Memory B cell (primary cell): ENCODE measurements at places on chromosomes 1 and 21.

GRCh38 chr1:214467078-214467585 lies 84.3 kb downstream of the PTPN14 start:
- H3K36me3 ChIP-seq = no peaks in the 10 kb centered on the region
- no peaks in the 10 kb centered on the region for H3K4me1 ChIP-seq
- no peak overlapping the region for H3K4me3 ChIP-seq
- no peak for DNase-seq
- peaks cover 2% of the 10 kb centered on the region for H3K27me3 ChIP-seq
- H3K27ac ChIP-seq = no peak overlapping the region

DNA sequence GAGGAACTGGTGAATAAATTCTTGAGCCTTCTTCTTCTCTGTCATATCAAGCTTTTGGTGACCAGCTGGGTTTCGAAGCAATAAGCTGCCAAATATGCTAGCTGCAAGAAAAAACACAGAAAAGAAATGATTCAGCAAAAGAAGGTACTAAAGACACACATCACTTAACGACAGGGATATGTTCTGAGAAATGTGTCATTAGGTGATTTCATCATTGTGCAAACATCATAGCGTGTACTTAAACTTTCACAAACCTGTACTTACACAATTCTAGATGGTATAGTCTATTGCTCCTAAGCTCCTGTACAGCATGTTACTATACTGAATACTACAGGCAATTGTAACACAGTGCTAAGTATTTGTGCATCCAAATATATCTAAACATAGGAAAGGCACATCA lies 2.9 kb upstream of the MTF1 start:
- H3K27ac ChIP-seq = no peak overlapping the region
- peaks cover 7% of the 10 kb centered on the region for H3K4me1 ChIP-seq
- no peak for DNase-seq

DNA sequence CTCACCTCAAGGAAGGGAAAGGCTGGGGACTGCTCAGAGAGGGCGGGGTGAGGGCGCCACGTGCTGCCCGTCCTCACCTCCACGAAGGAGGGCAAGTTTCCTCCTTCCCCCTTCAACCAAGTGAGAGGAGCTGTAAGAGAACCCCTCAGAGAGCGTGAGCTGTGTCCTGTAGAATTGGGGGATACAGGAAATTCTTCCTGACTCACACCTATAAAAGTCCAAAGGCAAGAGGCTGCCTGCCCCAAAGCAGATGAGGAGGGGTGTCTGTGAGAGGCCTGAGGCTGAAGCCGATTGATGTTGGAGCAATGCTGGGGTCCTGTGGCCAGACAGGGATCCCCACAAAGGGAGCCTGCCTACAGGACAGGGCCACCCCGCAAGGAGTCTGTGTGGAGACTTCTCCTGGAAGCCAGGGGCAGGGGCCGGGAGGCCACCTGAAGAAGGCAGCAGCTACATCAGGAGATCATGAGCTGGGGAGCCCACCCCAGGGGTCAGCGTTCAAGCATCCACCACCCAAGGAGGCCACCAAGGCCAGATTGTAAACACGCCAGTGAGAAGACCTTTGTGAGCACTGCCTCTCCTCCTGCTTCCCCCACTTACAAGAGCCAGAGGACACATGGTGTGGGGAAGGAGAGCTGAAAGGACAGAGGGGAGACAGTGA lies 27.7 kb downstream of the S100A6 start:
- peaks cover 6% of the 10 kb centered on the region for H3K4me1 ChIP-seq
- peaks cover 4% of the 10 kb centered on the region for H3K27me3 ChIP-seq
- no peak overlapping the region for H3K27ac ChIP-seq
- no peaks in the 10 kb centered on the region for H3K36me3 ChIP-seq
- H3K4me3 ChIP-seq = no peak overlapping the region

DNA sequence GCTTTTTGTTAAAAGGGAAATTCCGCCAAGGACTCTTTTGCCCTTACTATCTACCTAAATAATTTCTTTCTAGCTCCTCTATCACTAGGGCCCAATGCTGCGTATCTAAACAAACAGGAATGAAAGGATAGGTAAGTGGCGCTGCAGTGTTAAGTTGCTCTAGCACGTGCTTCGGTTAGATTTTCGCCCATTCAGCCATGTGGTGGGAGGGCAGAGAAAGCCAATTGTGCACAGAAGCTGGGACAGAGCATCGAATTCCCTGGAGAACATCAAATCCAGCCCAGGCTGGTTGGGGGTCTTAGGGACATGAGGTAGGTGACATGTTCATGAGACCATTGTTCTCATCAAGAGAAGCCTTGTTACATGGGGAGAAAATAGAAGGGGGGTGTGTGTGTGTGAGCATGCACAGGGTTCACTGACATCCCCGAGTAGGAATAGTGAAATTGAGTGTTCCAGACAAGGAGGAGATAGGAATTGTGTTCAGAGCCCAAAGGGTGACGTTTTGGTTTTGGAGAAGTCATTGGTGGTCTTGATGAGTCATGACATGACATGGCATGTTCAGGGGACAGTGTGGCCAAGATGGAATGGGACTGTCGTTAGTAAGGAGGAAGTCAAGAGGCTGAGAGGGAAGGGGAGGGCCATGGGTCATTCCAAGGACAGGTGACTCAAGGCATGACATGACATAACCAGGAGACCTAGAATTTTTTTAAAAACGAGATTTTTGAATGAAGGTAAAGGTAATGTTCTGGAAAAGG lies 107.1 kb downstream of the TLR5 start:
- H3K4me1 ChIP-seq = no peaks in the 10 kb centered on the region
- no peak overlapping the region for H3K4me3 ChIP-seq
- no peak for DNase-seq

- H3K36me3 ChIP-seq = peaks cover 12% of the 10 kb centered on the region
- H3K27me3 ChIP-seq = no peaks in the 10 kb centered on the region
- H3K4me1 ChIP-seq = peaks cover 33% of the 10 kb centered on the region
- DNase-seq = peak; percentile 83
- peak within 1 kb of the TSS; percentile 97 for H3K4me3 ChIP-seq
- peak within 1 kb of the TSS; percentile 96 for H3K27ac ChIP-seq
Measured at GRCh38 chr1:36397378-36398230, at the start of gene LSM10. Gene LSM10 (minus strand): TSS chr1:36397908. CDS start chr1:36394129, 3,779 bp downstream.

DNA sequence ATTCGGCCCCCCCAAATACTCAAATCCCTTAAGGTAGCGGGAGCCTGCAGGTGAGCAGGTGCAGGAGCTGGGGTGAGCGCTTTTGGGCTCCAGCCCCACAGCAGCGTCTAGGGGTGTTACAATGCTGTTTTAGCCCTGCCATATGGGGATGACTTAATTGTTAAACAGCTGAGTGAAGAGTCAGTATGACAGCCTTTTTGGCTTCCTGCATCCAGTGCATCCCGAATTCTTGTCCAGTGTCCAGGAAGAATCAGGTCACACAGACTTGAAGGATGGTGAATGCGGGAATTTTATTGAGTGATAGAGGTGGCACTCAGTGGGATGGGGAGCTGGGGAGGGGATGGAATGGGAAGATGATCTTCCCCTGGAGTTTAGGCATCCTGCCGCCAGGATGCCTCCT lies 30.4 kb upstream of the HHAT start:
- no peak for DNase-seq
- no peaks in the 10 kb centered on the region for H3K36me3 ChIP-seq
- H3K4me3 ChIP-seq = no peak overlapping the region
- no peaks in the 10 kb centered on the region for H3K4me1 ChIP-seq
- peaks cover 15% of the 10 kb centered on the region for H3K27me3 ChIP-seq

DNA sequence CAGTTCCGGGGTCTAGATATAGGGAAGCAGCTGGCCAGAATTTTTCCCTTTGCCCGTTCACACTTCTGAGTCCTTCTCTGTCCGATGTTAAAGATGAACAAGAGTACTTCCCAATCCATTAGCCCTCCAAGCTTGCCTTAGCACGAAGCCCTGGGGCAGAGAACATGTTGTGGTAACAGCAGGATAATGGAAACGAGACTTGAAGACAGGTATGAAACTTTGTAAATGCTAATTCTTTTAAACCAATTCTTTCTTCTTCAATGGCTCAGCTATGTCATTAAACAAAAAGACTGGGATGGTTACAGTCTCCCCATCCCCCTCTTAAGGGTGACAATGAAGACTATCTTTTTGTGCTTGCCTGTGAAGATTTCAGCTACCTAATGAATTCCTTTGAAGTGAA lies 218.5 kb downstream of the PLA2G4A start:
- no peak overlapping the region for H3K4me3 ChIP-seq
- H3K4me1 ChIP-seq = peaks cover 5% of the 10 kb centered on the region
- no peak for DNase-seq
- no peaks in the 10 kb centered on the region for H3K36me3 ChIP-seq

DNA sequence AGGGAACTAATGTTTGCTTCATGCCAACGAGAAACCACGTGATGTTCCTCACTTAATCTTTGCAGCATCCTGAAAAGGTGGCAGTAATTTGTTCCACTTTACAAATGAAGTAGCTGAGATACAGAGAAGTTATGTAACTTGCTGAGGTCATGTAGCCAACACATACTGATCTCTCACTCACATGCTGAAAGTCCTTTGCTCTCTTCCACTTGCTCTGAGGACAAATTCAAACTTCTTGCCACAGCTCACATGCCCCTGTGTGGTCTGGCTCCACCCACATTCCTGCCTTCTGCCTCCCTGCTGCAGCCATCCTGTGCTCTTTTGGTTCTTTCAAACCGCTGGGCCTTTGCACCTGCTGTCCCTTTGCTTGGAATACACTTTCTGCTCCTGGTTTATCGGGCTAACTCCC lies 55.4 kb downstream of the TMCO4 start:
- H3K4me3 ChIP-seq = no peak overlapping the region
- H3K27me3 ChIP-seq = no peaks in the 10 kb centered on the region
- H3K36me3 ChIP-seq = peaks cover 54% of the 10 kb centered on the region
- no peaks in the 10 kb centered on the region for H3K4me1 ChIP-seq
- no peak overlapping the region for H3K27ac ChIP-seq

GRCh38 chr1:214520544-214521165 lies 30.7 kb downstream of the PTPN14 start:
- H3K4me3 ChIP-seq = no peak overlapping the region
- peaks cover 6% of the 10 kb centered on the region for H3K4me1 ChIP-seq
- no peak overlapping the region for H3K27ac ChIP-seq
- H3K27me3 ChIP-seq = peaks cover 6% of the 10 kb centered on the region
- no peak for DNase-seq
- H3K36me3 ChIP-seq = no peaks in the 10 kb centered on the region

GRCh38 chr1:57578680-57579079 lies 154.8 kb upstream of the DAB1 start:
- no peak for DNase-seq
- H3K36me3 ChIP-seq = no peaks in the 10 kb centered on the region
- no peak overlapping the region for H3K27ac ChIP-seq
- H3K27me3 ChIP-seq = peaks cover 2% of the 10 kb centered on the region
- no peak overlapping the region for H3K4me3 ChIP-seq

- H3K4me1 ChIP-seq = no peaks in the 10 kb centered on the region
- H3K27me3 ChIP-seq = no peaks in the 10 kb centered on the region
- H3K27ac ChIP-seq = no peak overlapping the region
- DNase-seq = no peak
- H3K4me3 ChIP-seq = no peak overlapping the region
- H3K36me3 ChIP-seq = peaks cover 38% of the 10 kb centered on the region
Measured at GRCh38 chr1:39346872-39347271, 142.4 kb downstream of the MACF1 start.

GRCh38 chr1:221897321-221897721 lies 155.4 kb upstream of the DUSP10 start:
- no peak overlapping the region for H3K4me3 ChIP-seq
- H3K4me1 ChIP-seq = no peaks in the 10 kb centered on the region
- H3K36me3 ChIP-seq = peaks cover 2% of the 10 kb centered on the region
- H3K27ac ChIP-seq = no peak overlapping the region
- DNase-seq = no peak
- no peaks in the 10 kb centered on the region for H3K27me3 ChIP-seq

DNA sequence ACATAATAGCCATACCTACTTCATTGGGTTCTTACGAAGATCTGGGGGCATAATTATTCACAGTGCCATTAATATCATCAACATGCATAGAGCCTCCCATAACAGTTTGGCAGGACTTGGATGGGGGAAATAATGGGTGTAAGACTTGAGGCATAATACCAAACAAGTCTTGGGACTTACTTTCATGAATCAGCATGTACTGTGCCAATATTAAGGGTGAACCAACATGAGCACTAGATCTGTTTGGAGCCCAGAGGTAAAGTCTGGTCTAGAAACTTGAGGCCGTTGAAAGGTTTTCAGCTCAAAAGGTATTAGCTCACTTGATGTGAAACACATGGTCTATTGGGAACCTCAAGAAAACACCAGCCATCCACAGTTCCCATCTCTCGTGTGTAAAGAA lies 56.7 kb upstream of the ZC3H11B start:
- H3K36me3 ChIP-seq = no peaks in the 10 kb centered on the region
- H3K4me3 ChIP-seq = no peak overlapping the region
- no peaks in the 10 kb centered on the region for H3K4me1 ChIP-seq
- H3K27me3 ChIP-seq = no peaks in the 10 kb centered on the region
- no peak for DNase-seq

DNA sequence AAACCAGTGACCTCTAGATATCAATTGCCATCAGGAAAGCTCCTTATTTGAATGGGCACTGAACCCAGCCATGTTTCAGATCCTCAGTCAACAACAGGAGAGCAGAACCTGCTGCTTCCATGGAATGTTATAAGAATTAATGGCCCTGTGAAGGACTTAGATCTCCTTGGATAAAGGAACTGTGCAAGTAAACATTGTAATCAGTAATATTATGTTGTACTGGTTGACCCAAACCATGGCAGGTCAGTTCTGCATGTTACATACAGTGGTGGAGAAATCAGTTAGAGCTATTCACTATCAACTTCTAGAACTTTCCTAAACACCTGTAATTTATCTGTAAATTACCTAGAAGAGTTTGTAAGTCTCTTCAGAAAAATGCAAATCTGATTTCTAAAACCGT lies 11.2 kb upstream of the CLDN8 start:
- DNase-seq = no peak
- no peaks in the 10 kb centered on the region for H3K36me3 ChIP-seq
- H3K4me3 ChIP-seq = no peak overlapping the region

DNA sequence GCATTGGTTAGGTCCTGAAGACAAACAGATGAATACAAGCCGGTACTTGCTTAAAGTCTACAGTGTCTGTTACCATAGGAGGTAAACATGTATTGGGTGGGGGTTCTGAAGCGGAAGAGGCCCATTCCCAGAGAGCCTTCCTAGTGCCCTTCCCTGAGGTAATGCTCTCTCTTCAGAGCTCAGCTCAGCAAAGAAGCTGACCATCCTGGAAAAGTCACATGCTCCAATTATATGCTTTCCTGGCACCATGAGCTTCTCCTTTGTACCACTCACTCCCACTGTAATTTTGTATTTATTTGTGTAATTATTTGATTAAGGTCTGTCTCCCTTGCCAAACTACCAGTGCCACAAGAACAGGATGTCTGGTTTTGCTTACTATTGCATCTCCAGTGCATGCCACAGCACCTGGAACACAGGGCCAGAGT lies 42.0 kb downstream of the RAB3B start:
- no peaks in the 10 kb centered on the region for H3K27me3 ChIP-seq
- peaks cover 2% of the 10 kb centered on the region for H3K36me3 ChIP-seq
- H3K4me1 ChIP-seq = peaks cover 8% of the 10 kb centered on the region
- H3K4me3 ChIP-seq = no peak overlapping the region
- DNase-seq = no peak

DNA sequence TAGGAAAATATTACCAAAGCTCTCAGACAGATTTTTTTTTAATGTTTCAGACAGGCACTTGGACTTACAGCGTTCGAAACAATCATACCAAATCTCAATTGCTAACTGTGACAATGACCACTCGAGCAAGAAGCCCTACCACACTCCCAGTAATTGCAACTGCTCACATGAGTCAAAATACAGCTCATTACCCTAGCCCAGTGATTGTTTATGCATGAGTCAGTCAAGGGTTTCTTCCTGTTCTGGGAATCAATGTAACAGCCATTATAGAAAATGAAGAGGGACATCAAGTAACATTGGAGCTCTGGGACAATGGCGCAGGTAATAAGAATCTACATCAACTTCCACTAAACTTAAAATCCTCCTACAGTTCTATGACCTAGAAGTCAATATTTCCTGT lies 56.1 kb upstream of the SH3GLB1 start:
- H3K4me1 ChIP-seq = peaks cover 6% of the 10 kb centered on the region
- H3K36me3 ChIP-seq = no peaks in the 10 kb centered on the region
- no peak overlapping the region for H3K4me3 ChIP-seq
